ENCODE measurements at places on chromosomes 3 and 15. TPM values are rescaled to one million over a fixed set of nuclear protein-coding genes. Genes with fewer than 3 reads are reported as not detected.

STRC gene
- 1.3 TPM for total RNA-seq

DNA sequence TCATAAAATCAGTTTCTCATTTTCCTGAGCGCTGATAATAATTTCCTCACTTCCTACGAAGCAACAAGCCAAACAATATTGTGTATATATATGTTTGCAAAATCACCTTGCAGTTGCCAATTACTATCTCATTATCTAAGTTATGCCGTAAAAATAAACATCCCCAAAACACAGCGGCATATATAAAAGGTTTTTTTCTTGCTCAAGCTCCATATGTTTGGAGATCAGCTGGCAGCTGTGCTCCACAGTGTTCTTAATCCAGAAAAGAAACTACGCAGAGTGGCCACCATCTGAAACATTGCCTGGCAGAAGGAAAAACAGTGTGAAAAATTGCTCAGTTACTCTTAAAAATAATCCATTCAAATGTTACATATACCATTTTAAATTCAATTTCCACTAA, 951.4 kb downstream of the PLOD2 start:
- DNase-seq = no peak

GRCh38 chr15:72116731-72117485, 1.0 kb downstream of the MYO9A start:
- no peak for DNase-seq

DNA sequence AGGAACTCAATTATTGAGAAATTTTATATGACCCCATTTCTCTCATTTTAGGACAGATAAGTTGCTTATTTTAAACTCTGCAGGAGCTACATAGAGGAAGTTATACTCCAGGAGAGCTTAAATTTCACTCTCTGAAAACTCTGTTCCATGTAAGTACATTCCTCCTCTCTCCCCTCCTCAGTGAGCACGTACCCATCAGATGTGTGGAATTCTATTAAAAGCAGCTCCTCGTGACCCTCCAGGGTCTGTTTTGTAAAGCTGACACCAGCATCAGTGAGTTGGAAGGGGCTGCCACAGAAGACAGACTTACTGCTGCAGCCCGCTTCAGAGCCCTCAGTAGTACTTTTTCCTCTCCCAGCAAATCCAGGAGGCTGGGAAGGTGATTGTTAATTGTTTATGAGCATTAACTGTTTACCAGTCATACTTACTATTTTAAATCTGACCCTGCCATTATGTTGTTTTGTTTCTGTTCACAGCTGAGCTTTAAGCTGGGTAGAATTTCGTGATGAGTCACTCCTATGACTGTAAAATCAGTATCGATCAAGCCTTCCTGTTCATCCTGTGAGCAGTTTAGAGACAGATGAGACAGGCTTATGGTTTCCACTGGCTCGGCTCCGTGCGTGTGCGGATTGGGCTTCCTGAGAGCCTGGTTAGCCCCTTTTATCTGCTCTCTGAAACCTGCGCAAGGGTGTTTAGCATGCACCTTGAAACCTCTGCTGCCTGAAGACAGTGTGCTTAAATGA, 20.4 kb downstream of the IGF1R start:
- DNase-seq = no peak

B3GALNT1 gene
- total RNA-seq = 14.6 TPM

GRCh38 chr3:100440895-100441294, 39.6 kb downstream of the LNP1 start:
- no peak for DNase-seq

DNA sequence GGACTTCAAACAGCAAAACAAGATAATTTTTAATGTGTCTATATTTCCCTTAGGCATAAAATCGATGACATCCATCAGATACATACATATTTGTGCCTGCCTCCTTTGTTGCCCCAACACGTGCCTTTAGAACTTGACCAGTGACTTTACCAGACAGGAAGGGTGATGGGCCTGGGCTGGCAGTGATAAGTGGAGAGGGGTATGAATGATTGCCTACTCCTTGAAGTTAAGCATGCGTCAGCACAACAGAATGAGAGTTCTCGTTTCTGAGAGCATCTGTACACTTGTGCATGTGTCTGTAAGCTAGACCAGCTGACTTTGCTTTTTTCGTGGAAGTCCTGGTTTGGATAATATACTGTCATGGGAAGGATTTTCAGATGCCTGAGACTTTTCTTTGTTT, 54.9 kb upstream of the COL6A6 start:
- DNase-seq = no peak

- DNase-seq = no peak
Measured at GRCh38 chr15:34019369-34019990, 19.5 kb downstream of the AVEN start.

- DNase-seq = no peak
Measured at GRCh38 chr3:100008081-100008698, 106.1 kb downstream of the FILIP1L start.

DNA sequence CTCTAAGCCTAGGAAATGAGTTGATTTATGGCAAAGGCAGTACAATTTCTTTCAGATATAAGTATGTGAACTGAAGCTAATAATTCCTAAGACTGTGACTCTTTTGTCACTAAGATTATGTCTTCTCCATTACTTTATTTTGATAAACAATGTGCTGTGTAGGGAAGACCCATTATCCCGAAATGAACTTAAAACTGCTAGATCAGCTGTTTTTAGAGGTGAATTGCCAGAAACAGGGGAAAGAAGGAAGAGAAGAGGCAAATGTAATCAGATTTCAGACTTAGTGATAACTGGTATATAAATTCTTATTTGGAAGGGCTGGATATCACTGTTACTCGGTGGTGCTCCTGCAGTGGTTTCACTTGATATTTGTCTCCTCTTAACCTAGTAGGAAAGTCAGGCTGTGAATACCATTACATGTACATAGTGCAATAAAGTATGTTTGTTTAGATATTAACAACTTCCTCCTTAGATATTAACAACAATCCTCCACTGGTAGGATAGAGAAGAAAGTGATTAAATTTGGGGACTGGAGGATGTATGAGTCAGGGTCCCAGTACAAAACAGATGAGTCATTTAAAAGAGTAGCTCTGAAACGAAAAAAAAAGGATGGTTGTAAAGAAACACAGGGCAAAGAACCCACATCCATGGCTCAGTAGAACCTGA, 338.5 kb upstream of the KCNH8 start:
- no peak for DNase-seq

DNA sequence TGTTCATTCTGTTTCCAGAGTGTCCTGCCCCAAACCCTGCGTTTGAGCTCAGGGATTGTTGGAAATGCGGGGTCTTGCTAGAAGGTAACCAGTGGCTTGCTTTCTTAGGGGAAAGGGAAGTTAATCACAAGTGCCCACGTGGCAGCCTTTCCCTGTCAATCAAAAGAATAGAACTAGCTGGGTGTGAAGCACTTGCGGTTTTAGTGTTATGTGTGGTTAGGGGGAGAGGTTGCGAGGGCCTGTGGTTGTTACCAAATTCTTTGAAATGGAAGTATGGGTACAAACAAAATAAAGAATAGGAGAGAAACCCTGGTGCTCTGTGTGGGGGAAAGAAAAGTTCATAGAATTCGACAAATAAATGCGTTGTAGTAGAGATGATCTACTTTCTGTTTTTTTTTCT, 67.6 kb downstream of the FNDC3B start:
- DNase-seq = no peak

BFSP2 gene
- not detected for total RNA-seq

SYNPR gene
- not detected for total RNA-seq

DNA sequence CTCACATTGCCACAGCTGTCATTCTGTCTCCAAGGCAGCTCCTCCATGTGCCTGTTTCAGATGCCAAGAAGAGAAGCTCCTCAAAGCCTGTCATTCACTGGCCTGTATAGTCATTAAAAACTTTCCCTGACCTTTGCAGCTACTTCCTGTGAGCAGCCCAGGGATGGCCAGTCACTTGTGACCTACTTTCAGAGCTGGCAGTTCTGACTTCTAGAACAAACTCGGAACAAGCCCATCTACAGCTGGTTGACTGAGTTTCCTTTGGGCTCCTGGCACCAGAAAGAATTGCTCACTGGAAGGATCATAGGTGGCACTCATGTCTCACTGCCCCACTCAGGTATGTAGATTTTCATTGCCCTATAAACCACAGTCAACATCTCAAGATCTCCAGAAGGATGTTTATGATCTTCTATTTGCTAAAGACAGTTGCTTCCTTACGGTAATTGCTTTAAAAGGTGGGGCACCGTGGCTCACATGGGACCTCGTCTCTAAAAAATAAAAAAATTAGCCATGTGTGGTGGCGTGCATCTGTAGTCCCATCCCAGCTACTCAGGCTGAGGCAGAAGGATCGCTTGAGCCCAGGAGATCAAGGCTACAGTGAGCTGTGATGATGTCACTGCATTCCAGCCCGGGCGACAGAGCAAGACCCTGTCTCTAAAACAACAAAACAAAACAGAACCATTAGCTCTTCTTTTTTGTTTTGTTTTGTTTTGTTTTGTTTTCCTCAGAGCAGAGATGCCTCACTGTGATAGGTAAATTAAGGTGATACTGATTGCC, 11.2 kb upstream of the ATP13A3 start:
- no peak for DNase-seq
